NCI-H1930 (cell line): ENCODE measurements at places on chromosomes 7 and 10.

- DNase-seq: no peak
Observed at GRCh38 chr10:130894471-130894870, 417.1 kb downstream of the TCERG1L start.

- DNase-seq: no peak
Observed at GRCh38 chr7:27835376-27835775, 95.4 kb downstream of the TAX1BP1 start.

DNA sequence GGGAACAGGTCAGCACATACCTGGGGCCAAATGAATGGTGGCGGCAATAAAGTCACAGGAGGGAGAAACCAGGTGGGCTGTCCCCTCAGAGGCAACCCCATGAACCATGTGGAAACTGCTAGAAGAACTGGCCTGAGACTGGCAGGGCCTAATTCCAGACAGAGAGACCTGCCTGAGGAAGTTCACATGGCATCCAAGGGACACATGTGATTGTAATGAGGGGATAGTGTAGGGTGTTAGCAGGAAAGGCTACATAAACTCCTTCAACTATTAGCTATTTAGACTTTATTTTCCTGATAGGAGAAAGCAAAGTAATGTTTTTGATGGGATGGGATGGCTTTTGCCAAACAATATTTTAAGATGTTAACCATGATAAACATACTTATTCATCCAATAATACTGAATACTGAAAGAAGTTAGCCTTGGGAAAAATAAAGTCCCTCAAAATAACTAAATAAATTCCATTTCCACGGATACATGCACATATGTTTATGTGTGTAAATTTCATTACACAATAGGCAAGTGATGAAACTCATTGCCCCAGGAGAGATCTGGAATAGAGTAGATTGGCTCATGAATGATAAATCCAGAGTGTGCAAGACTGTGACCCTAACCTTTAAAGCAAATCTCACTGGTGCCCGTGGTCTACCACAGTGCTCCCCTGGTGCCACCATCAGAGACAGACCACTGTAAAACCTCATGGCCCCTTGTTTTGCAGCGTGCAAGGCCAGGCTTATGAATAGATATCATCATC lies 137.0 kb downstream of the NRF1 start:
- no peak for DNase-seq

- DNase-seq: no peak
Observed at GRCh38 chr10:118311505-118311904, 30.6 kb downstream of the FAM204A start.

DNA sequence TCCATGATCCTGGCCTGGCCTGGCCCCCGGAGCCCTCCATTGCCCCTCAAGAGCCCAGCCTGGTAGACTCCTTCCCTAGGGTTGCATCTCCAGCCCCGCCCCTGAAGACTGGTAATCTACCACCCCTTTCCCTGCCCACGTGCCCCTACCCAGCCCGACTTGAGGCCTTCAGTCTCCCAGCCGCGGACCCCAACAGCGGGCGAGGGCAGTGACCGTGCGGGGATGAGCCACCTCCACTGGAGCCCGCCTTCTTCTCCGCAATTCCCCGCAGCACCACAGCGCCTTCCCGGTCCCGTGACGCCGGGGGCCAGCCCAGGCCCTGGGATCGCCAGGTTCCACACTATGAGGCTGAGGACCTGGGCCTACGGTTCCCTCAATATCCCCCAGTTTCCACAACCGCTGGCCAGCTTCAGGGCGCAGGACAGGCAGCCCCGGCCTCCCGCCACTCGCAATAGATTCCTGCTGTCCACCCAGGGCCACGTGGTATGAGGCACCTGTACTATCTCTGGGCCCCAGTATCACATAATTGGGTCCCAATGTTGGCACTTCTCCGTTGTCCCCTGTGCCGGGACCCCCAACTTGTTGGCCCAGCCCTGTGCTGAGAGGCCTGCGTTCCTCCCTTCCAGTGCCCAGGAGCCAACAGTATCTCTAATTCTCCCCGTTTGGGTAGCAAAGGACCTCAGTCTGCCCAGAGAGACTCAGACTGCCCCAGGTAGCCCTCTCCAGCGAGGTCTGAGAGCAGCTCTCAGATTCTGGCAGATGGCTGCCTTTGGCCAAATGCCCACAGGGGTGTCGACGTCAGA lies 1.1 kb upstream of the GPRIN2 start:
- no peak for DNase-seq

DNA sequence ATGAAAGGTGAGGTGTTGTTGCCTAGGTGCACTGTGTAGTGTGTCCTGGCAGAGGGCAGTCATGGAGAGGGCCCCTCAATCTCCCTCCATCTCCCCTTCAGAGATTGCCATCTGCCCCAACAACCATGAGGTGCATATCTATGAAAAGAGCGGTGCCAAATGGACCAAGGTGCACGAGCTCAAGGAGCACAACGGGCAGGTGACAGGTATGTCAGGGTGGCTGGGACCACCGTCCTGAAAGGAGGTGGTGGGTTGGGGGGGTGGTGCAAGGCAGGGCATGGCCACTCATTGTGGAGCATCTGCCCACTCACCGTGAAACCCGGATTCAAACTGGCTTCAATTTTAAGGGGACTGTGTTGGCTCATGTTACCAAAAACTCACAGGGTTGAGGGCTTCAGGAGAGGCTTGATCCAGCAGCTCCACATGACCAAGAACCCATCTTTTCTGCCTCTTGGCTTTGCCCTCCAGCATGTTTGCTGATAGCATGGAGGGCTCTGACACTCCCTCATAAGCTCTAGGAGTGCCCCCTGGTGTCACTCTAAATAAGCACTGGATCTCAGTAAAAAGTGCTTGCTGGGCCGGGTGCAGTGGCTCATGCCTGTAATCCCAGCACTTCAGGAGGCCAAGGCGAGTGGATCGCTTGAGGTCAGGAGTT lies 12.2 kb downstream of the ARPC1B start:
- no peak for DNase-seq

GRCh38 chr7:67364441-67365017 lies 367.9 kb downstream of the TYW1 start:
- no peak for DNase-seq

DNA sequence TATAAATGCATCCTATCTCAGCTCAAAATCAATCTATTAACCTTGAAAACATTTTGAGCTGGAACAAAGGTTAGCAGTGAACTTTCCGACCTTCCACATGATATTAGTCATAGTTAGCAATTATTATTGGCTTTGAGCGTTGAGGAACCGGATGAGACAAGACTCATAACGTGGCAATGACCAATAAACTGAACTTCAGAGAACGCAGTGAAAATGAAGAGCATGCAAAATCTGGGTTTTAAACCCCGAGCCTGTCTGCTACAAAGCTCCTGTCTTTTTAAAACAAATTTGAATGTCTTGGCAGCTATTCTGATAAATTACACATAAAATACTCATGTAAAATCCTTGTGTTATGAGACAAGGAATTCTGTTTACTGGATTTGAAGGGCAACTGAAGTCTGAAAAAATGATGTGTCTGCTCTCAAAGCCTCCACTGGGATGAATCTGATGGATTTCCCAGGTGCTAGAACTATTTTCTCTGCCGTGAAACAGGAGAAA lies 74.7 kb upstream of the ITGB1 start:
- no peak for DNase-seq

DNA sequence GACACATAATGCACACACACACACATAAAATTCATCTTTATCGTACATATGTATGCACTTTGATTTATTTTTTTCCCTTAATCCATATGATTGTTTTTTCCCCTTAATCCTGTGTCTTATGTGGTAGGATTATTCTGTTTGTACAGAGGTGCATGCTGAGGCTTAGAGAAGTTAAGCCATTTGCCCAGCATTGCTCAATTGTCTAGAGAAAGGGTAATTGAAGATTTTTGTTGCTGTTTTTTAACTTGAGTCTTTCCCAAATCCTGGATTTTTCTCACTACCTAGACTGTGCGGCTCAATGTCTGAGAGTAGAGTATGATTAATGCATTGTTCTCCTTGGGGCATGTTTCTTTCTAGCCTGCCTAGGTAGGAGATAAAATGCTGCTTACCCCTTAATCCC lies 35.0 kb downstream of the WBP1L start:
- no peak for DNase-seq

DNA sequence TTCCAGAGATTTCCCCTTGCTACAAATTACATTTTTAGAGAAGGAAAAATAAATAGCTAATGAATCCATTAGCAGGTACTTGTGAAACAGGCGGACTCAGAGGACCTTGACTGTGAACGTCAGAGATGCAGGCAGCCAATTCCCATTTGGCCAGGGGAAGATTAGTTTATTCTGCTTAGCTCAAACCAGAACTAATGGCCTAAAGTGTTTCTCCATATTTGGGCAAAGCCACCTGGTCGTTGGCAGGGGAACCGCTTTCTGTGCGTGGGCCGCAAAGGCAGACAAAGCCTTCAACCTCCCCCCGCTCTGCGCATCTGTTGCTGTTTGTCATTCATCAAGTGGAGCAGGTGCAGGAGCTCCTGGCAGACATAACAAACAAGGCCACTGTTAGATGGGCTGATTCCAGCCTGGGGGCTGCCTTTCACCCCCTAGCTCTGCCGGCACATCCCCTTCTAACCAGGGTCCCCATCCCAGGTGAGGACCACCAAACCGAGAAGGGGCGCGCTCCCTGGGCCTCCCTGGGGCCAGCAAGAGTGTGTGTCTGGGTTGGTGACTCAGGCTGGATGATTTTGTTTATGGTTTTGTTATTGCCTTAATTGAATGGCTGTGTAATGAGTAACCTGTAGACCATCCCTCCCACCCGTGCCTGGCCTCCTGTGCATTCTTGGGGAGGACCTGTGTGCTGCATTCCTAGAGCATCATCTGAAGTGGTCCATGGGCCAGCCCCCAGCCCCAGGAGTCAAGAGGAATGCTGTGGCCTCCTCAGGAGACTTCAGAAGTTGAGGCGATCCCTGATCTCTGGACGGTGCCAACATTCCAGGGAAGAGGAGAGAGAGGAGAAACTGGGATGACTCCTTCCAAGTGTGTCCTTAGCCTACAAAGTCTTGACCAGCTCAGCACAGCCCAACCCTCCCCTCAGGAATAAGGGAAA lies 14.5 kb upstream of the CPA1 start:
- DNase-seq: peak; percentile 99

DNA sequence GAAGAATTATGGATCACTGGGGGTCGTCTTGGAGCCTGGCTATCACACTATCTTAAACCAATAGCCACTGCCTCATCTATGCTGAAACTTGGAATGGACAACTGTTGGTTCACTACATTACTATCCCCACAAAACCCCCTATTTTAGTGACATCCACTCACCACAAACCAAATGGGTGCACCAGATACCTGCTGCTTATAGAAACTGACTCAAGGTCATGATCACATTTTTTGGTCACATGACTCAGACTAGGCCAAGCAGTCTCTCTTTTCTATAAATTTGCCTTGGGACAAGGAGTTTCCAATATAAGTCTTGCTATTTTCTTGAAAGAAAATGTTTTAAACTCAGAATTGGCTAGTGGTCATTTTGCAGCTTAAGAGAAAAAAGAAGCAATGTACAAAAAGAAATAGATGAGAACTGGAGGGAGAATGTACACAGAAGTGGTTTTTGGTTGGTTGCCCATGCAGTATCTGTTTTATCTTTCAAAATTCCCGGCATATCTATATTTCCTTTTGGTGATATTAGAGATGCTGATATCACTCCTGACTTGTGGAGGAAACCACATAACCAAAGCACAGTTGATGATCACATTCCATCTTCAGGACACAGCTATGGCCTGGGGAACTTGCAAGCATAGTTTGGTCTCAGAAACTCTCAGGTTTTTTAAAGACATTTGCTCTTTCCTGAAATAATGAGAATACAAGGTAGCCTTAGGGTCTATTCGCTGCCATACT lies 85.2 kb upstream of the CACNA2D1 start:
- no peak for DNase-seq

DNA sequence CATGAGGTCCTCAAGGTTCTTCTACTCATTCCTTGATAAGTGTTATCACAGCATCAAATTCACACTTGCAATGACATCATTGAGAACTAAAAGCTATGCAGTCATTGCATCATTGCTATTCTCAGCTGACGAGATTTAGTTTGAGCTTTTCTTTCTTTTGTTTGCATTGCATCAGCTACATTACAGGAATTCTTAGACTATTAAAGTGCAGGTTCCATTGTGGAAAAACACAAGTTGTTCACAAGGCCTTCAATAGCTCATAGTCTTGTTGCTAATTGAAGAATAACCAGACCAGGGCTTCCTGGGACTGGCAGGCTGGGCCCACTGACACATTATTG lies 139.3 kb downstream of the CXCL12 start:
- DNase-seq: no peak

GRCh38 chr7:2934211-2934731 lies 90.2 kb upstream of the GNA12 start:
- no peak for DNase-seq
